Endothelial cell (in vitro differentiated cells): ENCODE measurements at places on chromosomes 6 and 20.

GRCh38 chr20:42093542-42094440, 475.6 kb upstream of the CHD6 start:
- DNase-seq, result no peak

DNA sequence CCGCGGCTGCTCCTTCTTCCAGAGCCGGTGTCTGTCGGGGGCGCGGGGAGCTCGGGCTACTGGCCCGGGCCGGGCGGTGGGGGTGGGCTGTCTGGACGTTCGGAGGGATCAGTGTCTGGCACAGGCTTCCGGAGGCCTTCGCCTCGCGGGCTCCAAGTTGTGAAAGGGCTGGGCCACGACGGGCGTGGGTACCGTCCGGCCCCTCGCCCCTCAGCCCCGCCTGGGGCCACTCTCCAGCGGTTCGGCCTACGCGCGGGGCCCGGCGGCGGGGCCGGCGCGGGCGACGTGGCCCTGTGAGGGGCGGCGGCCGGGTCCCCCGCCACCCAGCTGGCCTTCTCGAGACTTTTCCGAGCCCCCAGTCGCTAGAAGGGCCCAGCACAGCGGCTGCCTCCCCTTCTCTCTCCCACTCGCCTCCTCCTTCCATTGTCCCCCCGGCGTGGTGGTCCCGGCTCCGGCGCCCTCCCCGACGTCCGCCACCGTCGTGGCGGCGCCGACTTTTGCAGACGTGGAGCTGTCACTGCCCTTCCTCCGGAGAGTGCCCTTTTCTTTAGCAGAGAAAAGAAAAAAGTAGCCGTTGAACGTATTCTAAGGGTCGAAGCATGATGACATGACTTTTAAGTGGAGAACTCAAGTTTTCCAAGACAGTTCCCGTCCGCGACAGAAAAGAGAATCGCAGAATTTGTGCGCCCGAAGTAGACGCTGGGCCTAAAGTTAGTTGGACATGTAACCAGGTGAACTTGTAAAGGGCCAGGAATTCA, 571 bp downstream of the ITCH start:
- DNase-seq, result no peak

DNA sequence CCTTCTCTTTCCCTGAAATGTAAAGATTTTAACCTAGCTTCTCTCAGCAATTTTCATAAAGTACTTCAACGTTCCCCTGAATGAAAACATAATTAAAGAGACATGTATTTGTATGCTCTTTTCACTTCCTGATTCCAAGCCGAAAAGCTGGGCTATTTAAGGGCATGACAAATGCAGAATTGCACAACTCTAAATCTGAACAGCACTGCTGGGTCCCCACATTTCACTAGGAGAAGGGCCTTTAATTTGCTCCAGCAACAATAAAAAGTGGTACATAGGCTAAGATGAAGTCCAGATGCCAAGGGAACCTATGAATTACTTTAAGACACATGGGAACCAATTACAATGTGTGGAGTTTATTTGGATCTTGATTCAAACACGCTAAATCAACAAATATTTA, 42.0 kb downstream of the IRAK1BP1 start:
- no peak for DNase-seq

GRCh38 chr6:75272145-75272840, 12.3 kb downstream of the TMEM30A start:
- no peak for DNase-seq

DNA sequence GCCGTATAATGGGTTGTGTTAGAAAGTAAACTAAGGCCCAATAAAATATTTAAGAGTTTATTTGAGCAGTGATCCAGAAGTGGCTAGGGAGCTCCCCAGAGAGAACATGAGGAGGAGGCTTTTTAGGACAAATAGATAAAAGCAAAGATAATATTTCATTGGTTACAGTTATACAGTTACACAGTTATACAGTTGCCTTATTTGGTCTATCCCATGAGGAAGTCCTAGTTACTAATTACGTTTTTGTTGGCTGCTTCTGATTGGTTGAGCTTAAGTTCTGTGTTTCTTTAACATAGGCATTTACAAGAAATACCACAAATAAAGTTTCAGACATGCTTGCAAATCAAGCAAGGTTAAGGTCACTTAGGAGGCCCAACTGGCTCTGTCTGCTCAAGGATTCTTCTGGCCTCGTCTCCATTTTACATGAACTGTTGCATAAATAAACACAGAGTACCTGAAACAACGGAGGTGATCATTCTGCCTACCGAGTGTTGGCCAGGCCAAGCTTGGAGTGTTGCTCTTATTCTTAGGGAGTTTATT, 7.0 kb downstream of the UBD start:
- no peak for DNase-seq

GRCh38 chr6:108209738-108210137, 43.9 kb downstream of the NR2E1 start:
- DNase-seq, result no peak

DNA sequence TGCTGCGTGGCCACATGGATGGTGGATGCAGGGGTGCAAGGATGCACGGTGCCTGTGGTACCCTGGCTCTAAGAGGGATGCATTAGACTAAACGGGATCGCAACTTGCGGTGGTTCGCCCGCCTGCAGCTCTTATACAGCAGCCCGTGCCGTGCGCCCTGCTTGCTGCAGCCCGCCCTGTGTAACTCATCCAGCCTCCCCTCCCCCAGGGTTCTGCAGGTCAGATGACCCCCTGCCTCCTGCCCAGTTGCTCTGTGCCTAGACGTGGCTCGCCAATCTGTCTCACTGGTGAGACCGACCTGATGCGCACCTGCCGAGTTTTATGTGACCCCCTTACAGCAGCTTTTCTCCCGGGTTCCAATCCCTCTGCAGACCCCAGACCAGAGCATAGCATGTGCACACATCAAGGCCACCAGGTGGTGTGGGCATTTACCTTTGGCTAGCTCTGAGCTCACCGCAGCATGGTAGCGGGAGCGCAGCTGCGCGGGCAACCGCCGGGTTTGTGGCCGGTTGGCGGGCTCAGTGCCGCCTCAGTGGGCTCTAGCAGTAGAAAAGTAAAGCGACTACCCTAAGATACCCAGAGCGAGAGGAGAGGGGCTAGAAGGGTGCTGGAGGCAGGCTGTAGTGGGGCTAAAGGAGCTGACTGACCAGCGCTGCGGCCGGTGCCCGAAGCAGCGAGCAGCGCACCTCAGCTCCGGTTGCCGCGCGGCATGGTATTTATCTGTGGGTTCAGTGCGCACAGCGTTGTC, 693 bp upstream of the GNAS-AS1 start:
- no peak for DNase-seq

DNA sequence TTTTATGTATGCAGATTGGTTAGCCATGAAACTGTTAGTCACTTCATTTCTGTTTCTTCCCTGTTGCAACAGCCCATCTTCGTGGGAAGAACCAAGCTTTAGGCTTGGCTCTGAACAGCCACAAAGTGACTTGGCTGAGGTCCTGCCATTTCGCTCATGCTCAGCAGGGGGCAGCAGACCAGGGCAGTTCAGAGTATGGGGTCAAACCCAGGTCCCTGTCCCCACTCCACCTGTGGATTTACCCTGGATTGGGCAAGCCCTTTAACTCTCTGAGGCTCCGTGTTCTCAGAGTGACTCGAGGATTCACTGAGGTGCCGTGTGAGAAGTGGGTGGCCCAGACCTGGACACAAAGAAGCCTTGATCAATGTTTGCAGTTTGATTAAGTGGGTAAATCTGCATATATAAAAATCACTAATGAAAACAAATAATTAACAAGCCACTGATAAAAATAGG, 19.8 kb upstream of the MAP1LC3A start:
- peak; percentile 68 for DNase-seq

- DNase-seq, result no peak
Measured at GRCh38 chr20:45359406-45360148, 3.4 kb upstream of the SYS1 start.

DNA sequence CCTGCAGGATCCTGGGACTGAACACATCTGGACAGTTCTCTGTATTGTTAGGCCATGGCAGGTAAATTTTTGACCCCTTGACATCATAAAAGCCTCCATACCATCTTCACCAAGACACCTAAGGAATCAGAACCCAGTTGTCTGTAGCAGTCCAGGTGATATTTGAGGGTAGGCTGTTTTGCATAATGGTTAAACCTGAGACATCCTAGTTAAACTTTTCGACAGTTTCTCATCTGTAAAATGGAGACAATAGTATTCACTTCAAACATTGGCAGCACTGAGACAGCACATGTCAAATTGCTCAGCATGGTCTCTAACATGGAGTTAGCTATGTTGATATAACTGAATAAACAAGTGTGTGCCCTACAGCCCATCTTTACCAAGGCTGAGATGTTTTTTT, 24.8 kb downstream of the C6orf62 start:
- no peak for DNase-seq

DNA sequence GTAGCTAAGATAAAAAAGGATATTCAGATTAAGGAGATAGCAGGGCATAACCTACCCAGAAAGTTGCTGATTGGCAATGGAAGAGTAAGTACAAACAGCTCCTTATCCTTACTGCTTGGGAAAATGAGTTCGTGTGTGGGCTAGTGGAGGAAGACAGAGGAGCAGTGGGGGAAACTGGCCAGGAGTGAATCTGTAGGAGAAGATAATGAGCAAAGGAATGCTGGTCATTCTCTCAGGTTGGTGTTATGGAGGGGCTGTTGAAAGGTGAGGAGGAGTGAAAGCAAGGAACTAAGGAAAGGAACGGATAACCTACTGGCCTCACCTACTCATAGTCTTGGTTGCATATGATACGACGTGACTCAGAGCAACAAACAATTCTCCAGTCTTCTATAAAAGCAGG, 7.3 kb upstream of the GJB7 start:
- DNase-seq, result no peak

DNA sequence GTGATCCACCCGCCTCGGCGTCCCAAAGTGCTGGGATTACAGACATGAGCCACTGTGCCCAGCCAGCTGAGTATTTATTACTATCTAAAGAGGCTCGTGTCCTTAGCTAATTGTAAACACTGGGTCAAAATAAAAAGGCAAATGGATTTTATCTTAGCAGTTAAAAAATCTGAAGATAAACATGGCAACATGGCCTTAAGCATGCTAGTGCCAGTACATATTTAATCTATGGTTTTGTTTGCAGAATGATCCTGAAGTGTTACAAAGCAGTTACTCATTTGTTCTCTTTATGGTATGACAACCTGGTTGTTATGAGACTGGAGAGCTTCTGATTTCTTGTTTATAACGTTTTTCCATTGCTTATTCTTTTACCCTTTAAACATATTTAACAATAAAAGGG, 3.9 kb upstream of the KIAA0408 start:
- DNase-seq, result no peak

DNA sequence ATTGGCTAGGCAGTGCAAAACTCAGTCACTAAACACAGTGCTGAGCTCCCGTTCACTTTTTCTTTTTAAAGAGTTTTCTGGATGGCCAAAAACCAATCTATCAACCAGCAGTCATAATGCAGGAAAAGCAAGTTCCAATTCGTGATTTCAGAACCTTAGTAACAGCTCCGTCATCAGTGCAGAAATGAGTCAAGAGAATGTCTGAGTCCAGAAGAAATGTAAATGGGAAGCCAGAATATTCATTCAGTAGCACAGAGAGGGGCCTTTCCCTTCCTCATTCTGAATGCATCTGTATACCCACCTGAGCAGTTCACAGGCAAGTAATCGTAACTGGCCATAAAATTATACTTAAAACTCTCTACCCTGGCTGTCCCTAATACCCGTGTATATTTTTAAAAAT, 20.4 kb downstream of the HUS1B start:
- no peak for DNase-seq

DNA sequence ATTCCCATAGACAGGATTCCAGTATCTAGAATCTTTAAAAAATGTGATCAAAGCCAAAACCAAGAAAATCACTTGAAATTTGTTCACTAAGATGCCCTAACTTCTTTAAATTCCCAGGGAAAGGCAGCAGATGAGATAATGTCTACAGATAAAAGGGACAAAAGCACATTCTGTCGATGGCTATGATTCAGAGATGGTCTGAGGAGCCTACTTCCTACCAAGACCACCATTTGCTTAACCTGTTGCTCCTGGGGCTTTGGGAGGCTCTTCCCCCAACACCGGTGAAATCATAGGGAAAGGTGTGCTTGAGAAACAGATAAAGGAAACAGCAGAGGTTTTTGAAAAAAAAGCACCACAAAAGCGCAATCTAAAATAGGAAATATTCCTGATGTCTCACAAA, 118.3 kb upstream of the MAP7 start:
- DNase-seq, result no peak

- DNase-seq, result no peak
Measured at GRCh38 chr6:13434777-13435176, 52.6 kb downstream of the GFOD1 start.

DNA sequence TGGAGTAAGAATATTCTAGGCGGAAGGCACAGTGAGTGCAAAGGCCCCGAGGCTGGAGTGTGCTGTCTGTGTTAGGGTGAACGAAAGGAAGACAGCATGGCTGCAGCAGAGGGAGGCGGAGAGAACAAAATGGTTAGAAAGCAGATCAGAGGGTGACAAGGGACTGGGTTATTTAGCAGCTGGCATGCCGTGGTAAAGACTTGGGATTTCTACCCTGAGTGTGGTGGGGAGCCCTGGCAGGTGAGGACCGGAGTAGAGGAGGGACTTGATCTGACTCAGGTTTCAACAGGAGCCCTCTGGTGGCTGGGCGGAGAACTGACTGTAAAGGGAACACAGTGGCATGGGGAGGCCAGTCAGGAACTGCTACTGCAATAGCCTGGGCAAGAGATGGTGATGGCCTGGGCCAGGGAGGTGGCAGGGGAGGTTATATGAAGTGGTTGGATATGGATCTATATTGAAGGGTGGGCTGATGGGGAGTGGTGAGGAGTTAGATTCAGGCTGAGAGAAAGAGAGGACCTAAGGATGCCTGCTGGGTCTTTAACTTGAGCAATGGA, 38.0 kb downstream of the PIM1 start:
- DNase-seq, result peak; percentile 86

GRCh38 chr6:135087403-135087802, 32.8 kb upstream of the HBS1L start:
- DNase-seq, result peak; percentile 10
